ENCODE measurements at places on chromosomes 16 and 17. TPM values are rescaled to one million over a fixed set of nuclear protein-coding genes. Genes with fewer than 3 reads are reported as not detected.

Gene NDRG4
- total RNA-seq, result 16.7 TPM

Gene TPSG1
- total RNA-seq, result not detected

Gene CLDN6
- not detected for total RNA-seq

Gene HCRT
- total RNA-seq, result not detected

Gene TBC1D3H
- total RNA-seq, result not detected

Gene FZD2
- total RNA-seq, result 9.8 TPM

Gene SP6
- not detected for total RNA-seq

Gene PYY
- total RNA-seq, result not detected

Gene DHRS13
- 3.7 TPM for total RNA-seq

Gene TMC7
- total RNA-seq, result under 0.01 TPM

Data from myometrial cell (primary cell).